T-helper 17 cell (primary cell): ENCODE measurements at places on chromosomes 12 and 14.

GRCh38 chr12:40587421-40587820 is 104.8 kb upstream of the CNTN1 start:
- no peak for DNase-seq

GRCh38 chr12:57372233-57372632 is 58.6 kb downstream of the R3HDM2 start:
- no peak for DNase-seq

DNA sequence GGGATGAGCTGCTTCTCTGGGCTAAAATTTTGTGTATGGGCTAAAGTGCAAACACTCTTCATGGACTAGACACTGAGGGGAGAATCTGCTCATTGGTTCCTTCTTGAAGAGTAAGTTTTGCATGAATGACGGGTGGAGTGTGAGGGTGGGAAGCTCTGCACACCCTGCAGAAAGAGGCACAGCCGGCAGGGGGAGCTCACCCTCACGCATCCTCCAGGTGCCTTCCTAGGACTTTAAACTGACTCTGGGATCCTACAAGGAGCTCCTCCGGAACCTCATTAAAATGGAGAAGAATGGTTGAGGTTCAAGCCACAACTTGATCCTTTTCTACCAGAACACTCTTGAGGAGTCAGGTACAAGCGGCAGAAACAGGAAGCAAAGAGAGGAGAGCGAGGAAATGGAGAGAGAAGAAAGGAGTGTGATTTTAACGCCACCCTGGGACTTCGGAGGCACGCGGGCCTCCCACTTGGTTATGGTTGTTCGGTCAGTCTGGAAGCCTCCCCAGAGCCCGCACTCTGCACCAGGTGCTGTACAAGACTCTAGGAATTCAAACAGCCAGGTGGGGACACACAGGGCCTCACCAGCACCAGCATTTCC is 87.5 kb downstream of the SETD3 start:
- no peak for DNase-seq

- DNase-seq: no peak
These were observed 59.6 kb downstream of the GNS start for GRCh38 chr12:64699504-64700115.

- no peak for DNase-seq
These were observed 3.6 kb upstream of the TPI1 start for GRCh38 chr12:6863586-6864321.

GRCh38 chr14:59247801-59248584 is 59.5 kb downstream of the DAAM1 start:
- no peak for DNase-seq

- no peak for DNase-seq
These were observed 17.3 kb upstream of the KLHL42 start for GRCh38 chr12:27762757-27763156.

DNA sequence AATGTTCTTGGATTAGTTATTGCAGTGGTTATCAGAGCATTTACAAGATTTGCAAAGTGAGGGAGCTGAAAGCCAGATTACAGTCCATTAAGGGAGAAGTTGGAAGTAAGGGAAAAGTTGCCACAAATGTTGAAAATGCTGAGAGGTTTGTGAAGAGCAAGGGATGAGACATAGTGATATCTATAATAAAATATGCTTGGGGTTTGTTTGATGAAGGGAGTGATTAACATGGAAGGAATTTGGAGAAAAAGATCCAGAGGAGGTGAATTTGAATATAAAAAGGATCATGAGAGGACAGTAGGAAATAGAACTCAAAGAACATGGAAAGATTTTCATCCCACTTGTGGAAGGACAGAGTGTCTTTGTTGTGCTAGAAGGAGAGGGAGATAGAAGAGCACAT is 19.3 kb upstream of the CCER1 start:
- DNase-seq: no peak

- DNase-seq: no peak
These were observed 97.1 kb upstream of the CDKN3 start for GRCh38 chr14:54299410-54300363.

- DNase-seq: no peak
These were observed 41.7 kb downstream of the MYRFL start for GRCh38 chr12:69866698-69867097.

DNA sequence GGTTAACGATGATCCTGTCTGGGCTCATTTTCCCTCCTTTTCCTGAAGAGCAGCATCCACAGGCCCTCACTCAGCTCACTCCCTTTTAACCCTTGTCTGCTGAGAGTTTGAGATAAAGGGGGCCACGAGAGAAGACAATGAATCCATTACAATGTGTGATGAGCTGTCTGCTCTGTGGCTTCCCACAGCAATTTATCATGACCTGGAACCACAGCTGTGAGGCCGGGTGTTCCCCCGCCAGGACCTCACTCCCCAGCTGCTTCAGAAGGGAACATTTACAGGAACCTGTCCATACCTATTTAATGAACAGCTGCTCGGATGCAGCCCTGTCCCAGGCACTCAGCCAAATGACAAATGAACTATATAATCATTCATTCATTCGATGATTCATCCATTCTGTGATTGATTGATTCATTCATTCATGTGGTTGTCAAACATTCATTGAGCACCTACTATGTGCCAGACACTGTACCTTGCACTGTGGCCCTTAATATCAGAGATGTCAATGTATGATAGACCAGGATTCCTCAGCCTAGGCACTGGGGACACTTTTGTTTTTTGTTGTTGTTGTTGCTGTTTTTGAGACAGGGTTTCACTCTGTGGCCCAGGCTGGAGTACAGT is 18.5 kb upstream of the P2RX7 start:
- DNase-seq: no peak

- no peak for DNase-seq
These were observed 30.3 kb upstream of the KLRF1 start for GRCh38 chr12:9796971-9797370.

DNA sequence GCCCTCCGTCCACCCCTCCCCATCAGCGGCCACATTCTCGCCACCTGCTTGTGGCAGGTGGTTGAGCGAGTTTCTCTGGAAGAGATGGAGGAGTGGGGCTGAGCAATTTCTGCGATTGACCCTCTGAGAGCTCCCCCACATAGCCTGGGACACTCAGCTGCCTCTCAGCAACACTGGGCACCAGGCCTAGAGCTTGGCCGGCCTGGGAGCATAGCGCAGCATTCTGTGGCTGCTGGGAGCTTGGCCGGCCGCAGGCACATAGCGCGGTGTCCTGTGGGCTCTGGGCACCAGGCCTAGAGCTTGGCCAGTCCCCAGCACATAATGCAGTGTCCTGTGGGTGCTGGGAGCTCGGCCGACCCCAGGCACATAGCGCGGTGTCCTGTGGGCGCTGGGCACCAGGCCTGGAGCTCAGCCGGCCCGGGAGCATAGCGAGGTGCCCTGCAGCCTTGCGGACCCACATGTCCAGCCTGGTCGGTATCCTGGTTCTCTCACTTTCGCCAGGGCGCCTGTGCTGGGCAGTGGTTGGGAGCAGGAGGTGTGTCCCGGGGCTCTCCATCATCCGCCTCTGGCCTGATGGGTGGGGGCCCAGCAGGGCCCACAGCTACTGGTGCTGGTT is 43.8 kb downstream of the LRCOL1 start:
- DNase-seq: no peak

- DNase-seq: no peak
These were observed 209.1 kb downstream of the CCDC59 start for GRCh38 chr12:82149045-82149444.

GRCh38 chr14:72970058-72970630 is 43.9 kb downstream of the DCAF4 start:
- no peak for DNase-seq

DNA sequence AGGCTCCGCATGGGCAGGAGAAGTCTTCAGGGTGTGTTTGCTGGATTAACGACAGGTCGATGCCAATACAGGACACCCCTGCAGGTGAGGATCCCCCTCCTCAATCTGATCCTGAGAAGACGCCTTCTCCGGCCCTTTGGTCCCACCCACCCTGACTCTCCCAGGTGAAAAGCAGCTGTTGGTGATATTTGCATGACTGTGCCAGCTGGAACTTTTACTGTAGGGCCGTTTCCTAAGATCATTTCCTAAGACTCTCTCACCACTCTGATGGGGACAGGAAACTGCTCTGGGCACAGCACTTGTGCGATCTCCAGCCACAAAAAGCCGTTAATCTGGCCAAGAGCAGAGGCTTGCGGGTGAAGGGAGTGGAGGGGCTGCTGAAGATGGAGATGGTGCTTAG is 16.8 kb upstream of the EIF5 start:
- no peak for DNase-seq

DNA sequence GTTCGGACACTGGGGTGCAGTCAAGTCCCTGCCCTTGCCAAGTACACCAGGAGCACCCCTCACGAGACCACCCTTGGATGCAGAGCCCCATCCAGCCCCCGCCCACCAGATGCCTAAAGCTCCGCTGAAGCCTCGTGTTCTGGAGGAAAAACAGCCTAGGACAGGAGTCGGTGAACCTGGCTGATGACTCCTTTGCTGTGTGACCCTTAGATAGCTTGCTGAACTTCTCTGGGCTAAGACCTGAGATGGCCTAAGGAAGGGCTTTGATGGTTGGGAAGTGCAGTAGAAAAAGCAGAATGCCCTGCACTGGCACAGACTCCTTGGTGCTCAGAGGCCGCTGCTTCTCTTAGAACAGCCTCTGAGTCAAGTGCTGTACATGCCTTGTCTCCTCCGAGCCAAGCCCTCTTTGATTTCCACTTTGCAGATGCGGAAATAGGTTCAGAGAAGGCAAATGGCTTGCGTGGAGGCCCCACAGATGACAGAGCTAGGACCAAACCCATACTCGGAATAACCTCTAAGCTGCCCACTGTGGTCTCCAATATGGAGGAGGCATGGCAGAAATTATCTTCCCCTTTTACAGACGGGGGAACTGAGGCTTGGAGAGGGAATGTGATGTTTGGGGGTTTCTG is 52.3 kb downstream of the MVK start:
- no peak for DNase-seq

- DNase-seq: no peak
These were observed 63.7 kb downstream of the TRAF3 start for GRCh38 chr14:102840771-102841528.
